MG63 (cell line): ENCODE measurements at places on chromosomes 6 and 20. TPM values are rescaled to one million over a fixed set of nuclear protein-coding genes. Genes with fewer than 3 reads are reported as not detected.

DNA sequence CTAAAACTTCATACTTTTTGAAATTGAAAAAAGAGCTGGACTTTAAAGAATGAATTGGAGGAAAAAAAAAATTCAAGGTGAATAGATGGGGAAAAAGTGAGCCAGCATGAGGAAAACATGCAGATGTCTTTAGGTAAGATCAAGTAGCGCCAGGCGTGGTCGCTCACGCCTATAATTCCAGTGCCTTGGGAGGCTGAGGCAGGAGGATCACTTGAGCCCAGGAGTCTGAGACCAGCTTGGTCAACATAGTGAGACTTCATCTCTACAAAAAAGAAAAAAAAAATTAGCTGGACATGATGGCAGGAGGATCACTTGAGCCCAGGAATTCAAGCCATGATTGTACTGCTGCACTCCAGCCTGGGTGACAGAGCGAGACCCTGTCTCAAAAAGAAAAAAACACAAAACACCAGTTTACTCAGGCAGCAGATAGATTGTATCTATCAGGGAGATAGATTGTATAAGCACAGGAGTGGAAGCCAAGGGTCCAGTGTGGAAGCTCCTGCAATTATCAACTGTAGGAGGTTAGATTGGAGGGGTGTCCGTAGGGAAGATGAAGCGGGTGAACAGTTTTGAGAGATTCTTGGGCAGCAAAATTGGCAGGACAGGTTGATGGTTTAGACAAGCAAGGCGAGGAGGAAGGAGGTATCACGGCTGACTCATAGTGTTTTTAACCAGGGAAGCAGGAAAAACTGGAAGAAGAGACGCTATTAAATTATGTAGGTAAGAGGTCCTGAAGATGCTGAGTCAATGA lies 97.6 kb upstream of the ZNF217 start:
- no peak for DNase-seq

GRCh38 chr6:137024237-137024990 lies 20.4 kb downstream of the IL20RA start:
- DNase-seq = no peak

DNA sequence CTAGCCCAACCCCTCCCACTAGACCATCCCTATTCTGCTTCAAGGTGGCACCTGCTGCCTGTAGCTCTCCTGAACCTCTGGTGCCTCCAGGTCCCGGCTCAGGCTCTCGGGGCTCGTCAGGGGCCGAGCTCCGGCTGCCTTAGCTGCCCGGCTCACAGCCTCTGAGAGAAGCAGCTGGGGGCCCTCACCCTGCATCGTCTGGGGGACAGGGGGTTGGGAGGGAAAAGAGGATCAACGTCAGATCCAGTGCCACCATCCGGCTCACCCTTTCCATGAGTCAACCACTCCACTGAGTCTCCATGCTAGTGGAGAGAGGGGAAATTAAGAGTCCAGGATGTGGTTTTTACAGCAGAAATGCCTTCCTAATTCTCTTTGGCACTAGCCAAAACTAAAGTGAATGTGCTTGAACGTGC lies 13.0 kb downstream of the BAG6 start:
- peak; percentile 29 for DNase-seq

DNA sequence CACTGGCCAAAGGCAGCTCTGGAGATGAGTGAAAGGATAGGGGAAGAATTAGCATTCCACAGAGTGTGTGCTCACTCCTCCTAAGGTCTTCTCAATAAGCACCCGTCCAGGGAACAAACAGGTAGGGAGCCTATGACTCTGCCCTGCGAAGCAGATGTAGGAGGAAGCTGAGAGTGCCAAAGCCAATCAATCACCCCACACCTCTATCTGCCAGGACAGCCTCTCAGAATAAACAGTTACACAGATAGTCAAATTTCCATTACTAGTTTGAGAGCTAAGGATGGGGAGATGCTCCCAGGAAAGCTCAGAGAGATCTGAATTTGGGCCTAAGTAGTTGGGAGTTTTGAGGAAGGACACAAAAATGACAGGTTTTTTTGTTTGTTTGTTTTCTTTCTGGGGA lies 40.5 kb upstream of the SLA2 start:
- DNase-seq = no peak

DNA sequence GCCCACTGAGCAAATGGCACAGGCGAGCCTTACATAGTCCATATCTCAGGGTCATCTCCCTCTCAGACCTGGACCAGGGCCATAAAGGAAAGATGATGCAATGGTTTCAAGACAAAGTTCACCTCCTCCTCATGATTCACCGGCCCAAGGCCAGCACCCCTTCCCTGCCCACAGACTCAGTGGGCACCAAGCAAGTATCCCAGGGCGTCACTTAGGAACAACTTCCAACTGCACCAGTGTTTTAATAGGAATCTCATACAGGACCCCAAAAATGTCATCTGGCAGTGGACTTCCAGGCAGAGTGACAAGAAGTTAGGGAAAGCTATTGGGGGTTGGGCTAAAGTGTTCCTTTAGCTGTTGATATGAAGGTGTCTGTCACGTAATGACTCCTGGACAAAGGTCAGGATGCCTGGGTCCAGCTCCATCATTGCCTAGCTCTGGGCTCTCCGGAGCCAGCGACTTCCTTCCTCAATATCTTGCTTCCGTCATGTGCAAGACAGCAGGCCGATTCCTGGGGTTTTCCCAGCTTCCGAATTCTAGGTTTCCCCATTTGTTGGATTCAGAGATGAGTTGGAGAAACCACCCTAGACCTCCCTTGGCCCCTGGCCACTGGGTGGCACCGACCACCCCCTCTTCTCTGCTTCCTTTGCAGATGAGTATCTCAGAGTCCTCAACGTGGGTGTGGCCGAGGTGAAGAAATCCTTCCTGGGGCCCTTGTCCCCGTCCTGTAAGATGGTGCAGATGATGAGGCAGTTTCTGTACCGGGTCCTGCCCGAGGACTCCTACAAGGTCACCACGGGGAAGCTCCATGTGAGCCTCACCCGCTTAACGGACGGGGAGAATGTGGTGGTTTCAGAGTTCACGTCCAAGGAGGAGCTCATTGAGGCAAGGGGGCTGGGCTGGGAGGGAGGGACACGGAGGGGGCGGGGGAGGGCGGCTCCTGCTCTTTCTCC lies 21.1 kb downstream of the PNPLA1 start:
- peak; percentile 41 for DNase-seq

DNA sequence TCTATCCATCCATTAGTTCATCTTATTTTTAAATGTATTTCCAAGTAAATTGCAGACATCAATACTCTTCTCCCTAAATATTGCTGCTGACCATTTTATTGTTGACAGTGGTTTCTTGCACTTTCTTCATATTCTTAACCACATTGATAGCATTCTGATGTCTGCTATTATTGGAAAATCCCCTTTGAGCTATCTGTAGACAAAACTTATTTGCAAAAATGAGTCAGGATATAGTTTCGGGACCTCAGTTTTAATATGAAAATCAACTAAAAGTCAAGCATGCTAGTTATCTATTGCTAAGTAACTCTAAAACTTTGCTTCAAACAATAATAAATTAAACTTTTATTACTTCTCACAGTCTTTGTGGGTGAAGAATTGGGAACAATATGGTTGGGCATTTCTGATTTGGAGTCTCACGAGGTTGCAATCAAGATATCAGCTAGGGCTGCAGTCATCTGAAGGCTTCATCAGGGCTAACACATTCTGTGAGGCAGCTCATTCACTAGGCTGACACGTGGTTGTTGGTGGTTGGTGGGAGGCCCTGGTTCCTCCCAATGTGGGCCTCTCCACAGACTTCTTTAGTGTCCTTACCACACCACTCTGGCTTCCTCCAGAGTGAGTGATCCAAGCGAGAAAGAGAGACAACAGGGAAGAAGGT lies 32.7 kb downstream of the CD109 start:
- DNase-seq = no peak

DNA sequence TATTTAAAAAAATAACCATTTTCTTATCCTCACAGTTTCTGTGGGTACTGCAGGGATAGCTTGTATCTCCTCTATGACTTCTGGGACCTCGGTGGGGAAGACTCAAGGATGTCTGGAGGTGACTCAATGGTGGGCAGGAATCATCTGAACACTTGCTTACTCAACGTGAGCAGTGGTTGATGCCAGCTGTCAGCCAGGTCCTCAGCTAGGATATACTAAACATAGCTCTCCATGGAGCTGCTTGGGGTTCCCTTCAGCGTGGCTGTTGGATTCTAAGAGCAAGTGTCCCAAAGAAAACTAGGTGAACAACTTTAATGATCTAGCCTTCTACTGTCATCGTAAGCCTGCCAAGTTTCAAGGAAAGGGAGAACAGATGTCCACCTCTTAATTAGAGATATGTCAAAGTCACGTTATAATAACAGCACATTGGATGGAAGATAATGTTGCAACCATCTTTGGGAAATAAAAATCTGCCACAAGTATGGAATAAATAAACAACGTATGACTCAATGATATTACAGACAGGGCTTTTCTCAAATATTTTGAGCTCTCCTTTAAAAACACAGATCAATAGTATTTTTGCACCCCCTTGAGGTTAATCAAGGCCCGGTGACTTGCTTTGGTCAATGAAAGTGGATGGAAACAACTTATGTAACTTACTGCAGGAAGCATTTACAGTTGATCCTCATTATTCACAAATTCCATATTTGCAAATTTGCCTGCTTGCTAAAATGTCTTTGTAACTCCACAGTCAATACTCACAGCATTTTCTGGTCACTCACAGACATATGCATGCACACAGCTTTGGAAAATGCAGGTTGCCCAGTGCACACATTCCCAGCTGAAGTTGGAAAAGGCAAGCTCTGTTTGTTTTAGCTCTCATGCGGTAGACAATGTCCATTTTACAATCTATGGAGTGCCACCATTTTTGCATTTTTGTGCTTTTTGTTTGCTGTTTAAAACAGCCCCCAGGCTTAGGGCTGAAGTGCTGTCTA lies 6.6 kb upstream of the HEBP2 start:
- DNase-seq = peak; percentile 62

GRCh38 chr6:121260651-121261102 lies 73.6 kb downstream of the TBC1D32 start:
- DNase-seq = peak; percentile 90

DNA sequence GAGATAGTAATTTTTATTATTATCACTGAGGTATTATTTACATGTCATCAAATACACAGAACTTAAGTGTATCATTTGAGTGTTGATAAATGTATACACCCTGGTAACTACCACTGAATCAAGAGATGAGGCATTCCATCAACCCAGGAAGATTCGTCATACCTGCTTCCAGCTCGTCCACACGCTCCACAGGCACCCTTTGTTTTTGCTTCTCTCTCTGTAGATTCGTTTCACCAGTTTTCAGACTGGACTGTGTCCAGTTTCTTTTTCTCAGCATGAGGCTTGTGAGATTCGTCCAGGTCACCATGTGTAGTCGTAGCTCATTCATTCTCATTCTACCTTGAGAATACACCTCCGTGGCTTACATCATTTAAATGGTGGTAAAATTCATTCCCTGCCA lies 64.5 kb downstream of the BFSP1 start:
- DNase-seq = no peak

DNA sequence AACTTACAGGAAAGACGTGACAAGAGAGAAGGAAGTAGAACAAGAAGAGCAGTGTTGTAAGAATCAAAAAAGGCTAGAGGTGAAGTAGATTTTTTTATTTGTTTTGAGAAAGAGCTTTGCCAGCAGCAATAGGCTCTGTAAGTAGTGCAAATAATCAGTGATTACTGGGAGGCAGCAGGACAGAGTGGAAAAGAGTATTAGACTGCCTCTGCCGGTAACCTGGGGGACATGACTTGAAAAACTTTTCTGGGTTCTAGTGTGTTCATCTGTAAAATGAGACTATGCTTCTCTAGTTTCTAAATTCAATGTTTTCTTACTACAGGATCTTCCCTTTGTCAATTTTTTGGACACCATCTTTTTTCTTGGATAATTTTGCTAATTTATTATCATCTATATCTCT lies 5.8 kb upstream of the IRAK1BP1 start:
- DNase-seq = no peak

GRCh38 chr20:59605601-59606364 lies 1.4 kb downstream of the PHACTR3 start:
- DNase-seq = no peak

DNA sequence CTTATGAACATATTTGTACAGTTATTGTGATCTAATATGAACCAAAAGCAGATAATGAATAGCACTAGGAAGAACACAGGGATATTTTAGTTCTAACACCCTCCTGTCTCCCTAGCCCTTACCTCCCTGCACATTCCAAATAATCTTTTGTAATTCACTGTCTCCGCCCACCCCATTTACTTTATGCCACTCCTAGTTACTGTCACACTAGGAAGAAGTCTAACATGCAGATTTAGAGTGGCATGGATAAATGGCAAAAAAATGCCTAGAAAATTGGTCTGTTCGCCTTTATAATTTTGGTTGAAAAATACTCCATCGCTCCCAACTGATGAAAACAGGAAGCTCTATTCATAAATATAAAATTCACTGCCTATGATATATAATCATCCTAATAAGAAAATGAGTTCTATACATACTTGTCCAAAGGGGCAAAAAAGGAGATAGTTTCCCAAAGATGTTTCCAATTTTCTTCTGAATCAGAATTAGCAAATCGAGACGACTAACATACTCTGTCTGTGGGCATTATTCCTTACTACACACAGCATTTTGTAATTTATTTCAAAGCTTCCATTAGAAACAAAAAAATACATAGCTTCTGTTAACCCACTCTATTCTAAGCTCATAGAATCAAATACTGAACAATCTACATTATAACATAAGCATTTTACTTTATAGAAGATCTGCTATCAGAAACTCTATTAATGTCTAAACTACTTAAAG lies 1.3 kb upstream of the RUNX2 start:
- DNase-seq = no peak

DNA sequence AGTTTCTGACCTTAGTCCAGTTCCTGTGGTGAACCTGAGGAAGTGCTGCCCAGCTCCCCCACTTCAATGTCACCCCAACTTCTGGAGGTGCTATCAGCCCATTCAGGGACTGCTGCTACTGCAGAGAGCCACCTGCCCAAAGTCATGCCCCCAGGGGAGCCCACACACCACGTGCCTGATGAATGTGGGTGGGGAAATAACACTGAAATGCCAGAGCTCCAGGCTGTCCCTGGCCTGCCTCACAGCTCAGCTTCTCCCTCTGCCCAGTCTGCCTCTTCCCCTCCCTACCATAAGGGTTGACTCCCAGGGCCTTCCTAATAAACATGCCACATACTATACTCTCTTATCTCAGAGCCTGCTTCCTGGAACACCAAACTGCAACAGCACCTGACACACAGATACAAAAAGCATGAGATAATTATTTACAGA lies 276.4 kb upstream of the MOCS1 start:
- DNase-seq = no peak

NKAIN4 gene
- total RNA-seq = not detected in 2 replicates

SLC22A2 gene
- not detected in 2 replicates for total RNA-seq

LAMA4 gene
- total RNA-seq = 13.0 and 52.1 TPM in 2 replicates

HLA-DRA gene
- not detected in 2 replicates for total RNA-seq
